ENCODE measurements at places on chromosomes 5 and 9.

DNA sequence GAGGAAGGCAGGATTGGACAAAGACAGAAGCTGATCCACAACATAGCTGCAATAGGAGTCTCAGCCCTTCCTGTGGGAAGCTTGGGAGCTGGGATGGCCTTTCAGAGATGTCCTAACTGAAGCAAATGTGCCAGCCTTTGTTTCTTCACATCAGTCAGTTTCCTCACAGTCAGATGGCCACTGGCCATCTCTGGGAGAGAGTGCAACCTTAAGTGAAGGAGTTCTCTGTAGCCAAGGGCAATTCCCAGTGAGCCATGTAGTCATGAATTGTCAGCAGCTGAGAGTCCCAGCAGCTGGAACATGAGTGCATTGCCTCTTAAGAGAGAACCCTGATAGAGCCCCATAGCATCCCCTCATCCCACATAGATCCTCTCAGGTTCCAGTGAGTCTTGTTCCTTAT is 89.1 kb upstream of the LIFR start:
- DNase-seq = no peak

DNA sequence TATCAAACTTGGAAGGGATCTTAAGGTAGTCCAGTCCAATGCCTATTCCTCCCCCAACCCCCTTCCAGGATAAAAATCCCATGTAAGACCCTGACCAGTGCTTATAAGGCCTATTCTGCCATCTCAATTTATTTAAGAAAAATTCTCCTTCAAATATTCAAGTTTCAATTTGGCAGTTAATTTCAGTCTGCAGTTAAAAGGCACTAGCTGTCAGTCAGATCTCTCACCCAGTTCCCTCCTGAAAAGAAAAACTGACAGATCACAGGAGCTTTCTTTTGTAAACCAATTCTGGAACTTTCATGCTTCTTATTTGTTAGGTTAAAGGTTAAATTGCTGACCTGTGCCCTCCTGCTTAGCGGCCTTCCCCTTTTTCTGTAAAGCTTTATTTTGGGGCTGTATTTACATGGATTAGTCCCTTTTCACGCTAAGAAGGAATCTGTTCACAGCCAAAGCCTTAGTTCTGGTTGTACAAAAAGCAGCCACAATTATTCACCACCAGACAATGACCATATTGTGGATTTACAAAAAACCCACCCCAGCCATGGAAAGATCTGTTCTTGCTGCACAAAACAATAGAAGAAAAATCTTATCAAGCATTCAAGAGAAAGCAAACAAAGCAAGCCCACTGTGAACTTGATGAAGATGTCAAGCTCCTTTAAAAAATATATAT is 68.7 kb downstream of the DENND1A start:
- no peak for DNase-seq

DNA sequence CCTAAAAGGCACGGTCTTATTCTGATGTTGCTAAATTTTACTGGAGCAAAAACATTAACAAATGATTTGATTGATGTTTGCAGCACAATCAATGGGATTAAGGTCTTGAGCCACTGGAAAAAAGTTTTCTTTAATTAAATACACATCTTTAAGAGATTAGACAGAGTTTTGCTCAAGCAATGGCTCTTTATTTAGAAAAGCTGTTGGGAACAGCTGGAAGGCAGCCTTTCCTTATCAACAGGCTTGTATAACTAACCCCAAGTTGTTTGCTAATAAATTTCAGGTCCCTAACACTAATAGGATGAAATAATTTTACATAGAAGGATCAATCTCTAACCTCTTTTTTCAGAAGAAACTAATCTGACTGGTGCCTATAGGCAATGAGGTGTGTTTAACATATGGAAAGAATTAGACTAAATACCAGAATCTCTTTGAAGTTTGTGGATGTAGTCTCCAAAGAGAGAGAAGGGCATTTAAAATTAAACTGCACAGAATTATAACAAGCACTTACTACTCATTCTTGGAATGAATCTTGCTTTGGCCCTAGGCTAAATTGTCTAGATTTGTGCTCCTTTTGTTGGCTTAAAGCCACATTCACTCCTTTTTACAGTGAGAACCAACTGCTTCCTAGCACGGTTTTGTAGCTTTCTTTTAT is 67.3 kb upstream of the TNFAIP8 start:
- DNase-seq = no peak

DNA sequence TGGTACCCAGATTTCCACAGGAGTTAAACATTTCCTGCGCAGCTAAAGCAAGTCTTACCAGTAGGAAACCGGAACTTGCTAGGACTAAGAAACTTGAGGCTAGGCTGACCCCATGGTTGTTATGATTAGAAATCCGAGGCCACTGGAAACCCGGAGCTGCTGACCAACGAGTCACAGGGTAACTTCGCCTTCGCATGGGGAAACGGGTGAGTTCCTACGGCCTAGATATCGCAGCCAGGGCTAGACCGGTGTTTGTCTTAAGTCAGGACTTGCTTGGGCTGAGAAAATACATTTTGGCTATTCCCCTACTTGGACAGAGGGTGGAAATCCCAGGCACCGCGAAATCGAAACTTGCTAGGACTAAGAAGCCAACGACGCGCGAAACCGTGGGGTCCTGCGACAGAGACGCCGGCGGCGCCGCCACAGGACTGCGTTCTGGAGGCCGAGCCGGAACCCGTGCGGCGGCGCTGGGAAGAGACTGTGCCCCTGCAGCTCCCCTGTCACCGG is 1.6 kb upstream of the ANXA2R start:
- DNase-seq = no peak

- DNase-seq = no peak
Observed at GRCh38 chr5:33148076-33148513, 292.7 kb upstream of the TARS1 start.

DNA sequence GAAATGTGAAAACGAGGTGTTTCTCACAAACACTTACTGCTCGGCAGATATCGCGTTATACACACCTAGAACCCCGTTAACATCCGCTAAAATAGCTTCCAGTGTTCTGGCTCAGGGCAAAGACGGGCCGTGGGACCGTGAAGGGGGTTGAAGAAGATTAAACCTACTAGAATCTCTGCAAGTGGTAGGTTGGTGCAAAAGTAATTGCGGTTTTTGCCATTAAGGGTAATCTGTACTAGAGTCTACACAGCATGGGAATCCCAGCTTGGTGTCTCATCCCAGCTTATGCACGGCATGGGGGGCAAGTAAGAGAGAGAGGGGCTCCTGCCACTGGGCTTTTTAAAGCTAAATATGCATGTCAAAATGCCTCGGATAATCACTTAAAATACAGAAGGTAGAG is 43.9 kb downstream of the HRH2 start:
- no peak for DNase-seq

GRCh38 chr5:36897616-36898015 is 21.0 kb downstream of the NIPBL start:
- no peak for DNase-seq

GRCh38 chr9:20599195-20599594 is 23.1 kb downstream of the MLLT3 start:
- DNase-seq = no peak

- DNase-seq = no peak
Observed at GRCh38 chr5:35143841-35144240, 86.4 kb downstream of the PRLR start.

- DNase-seq = no peak
Observed at GRCh38 chr5:154058055-154059038, 19.6 kb downstream of the MFAP3 start.

GRCh38 chr9:121778252-121779225 is 127.1 kb downstream of the DAB2IP start:
- no peak for DNase-seq

- no peak for DNase-seq
Observed at GRCh38 chr5:40743771-40744170, 12.0 kb downstream of the TTC33 start.

DNA sequence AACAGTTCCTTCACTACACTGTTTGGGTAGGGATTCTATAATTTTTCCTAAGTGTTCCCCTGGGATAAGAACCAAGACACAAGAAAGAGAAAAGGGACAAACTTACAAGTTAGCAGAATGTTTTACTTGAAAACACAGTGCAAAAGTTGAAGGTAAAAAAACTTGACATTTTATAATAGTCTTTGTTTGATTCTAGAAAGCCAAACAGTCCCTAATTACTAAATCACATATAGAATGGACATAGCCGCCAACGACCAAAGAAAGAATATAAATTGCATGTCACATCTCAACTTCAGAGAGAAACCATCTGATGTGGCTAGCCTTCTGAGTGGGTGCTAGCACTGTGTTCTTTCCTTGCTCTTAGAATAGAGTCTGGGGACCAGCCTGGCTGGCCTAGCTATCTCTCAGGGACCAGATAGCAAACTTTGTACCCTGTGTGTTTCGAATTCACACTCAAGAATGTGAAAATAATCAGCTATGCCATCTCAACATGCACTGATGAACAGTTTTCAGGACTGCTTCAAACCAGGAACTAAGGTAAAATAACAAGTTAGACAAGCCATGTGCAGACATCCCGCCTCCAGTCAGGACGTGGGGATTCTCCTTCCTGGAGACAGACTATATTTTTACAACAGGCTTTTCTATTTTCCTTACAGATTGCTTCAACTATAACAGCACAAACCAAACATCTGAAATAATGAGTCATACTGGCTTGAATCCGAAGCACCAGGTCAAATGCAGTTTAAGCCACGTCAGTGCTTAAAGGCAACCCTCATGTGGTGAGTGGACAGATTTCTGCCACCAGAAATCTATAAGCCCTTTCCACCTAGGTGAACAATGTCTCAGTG is 53.7 kb downstream of the LHFPL2 start:
- no peak for DNase-seq

GRCh38 chr5:67133217-67133616 is 63.4 kb downstream of the CD180 start:
- no peak for DNase-seq

DNA sequence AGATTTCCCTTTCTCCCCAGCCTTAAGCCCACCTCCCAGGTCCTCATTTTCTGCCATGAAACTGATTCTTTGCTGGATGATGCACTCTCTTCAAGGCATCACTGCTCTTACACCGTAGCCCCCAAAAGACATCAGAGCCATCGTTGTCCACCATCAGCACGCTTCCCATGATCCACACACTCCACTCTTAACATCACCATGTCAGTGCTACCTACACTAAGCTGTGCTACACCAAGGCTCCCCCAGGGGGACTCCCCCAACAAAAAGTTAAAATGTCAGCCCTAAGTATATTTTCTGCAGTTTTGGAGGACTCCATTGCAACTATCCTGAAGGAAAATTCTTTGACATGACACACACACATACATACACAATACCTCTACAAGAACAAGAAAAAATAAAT is 34.1 kb upstream of the KIF2A start:
- DNase-seq = no peak

DNA sequence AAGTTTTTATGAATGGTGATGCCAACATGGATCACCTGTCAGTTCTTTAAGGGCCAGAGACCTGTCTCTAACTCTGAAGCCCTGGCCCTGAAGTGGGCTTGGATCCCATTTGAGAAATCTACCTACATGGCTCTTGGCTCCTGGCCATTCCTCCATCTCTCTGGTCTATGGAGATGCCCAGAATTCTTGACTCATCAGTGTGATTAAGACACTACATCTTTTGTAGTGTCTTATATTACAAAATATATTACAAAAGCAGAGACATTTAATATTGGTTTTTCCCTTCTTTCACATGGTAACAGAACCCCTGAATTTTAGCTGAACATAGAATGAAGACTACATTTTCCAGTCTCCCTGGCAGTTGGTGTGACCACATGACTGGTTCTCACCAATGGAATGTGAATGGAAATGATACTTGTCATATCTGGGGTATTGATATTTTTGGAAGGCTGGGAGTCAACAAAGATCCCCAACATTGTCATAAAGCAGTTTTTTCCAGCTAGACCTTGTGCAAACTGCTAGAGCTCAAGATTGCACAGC is 198.3 kb downstream of the SREK1 start:
- DNase-seq = no peak

GRCh38 chr5:24749701-24750100 is 104.9 kb upstream of the CDH10 start:
- no peak for DNase-seq

- DNase-seq = no peak
Observed at GRCh38 chr9:130260816-130261765, 4.5 kb upstream of the HMCN2 start.

DNA sequence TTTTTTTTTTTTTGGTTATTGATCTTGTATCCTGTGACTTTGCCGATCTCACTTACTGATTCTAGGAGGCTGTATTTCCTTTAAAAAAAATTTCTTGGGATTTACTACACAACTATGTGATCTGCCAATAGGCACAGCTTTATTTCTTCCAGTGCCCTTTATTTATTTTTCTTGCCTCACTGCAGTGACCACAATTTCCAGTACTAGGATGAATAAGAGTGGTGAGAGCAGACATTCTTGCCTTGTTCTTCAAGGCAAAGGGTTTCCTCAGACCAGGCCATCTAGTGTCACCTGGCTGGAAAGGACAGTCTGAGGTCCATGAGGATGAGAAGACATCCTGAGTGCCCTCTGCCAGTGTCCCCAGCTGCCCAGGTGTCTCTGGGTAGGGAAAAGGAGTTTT is 265.4 kb downstream of the SPOCK1 start:
- no peak for DNase-seq

DNA sequence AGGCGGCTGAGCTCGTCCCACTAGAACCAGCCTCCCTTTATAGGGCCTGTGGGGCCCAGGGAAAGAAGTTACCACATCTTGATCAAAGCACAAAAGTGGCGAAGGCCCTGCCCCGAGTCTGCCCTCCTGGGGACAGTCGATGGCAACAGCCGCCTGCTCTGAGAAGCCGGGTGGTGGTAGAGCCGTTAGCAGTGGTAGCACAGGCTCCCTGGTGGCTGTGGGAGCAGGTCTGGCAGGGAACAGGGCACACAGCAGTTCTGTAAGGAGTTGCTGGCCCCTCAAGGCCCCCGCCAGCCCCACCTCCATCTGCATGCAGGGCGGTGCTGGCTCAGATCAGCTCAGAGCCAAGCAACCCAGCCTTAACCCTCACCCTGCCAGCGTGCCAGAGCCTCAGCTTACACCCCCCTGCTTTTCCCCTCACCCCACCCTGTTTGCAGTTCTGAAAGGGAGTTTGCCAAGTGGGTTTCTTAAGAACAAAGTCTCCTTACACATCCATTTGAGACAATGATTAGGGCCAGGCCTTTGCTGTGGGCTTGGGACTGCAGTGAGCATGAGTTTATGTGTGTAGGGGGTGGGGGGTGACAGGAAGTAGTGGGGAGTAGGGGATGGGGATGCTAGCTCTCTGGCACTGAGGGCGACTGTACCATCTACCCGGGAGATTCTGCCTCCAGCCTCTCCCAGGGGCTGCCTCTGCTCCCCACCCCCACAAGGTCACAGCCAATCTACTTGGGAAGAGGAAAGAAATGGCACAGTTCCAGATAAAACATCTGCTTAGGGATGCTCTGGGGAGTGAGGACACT is 11.8 kb downstream of the ACSL6 start:
- DNase-seq = no peak

GRCh38 chr5:44797841-44798240 is 10.9 kb upstream of the MRPS30 start:
- DNase-seq = no peak

- no peak for DNase-seq
Observed at GRCh38 chr5:147156012-147156411, 78.8 kb upstream of the STK32A start.
